A549 (cell line): ENCODE measurements at places on chromosomes 16 and 17.
A peak's percentile ranks its signal among the peaks of the same experiment; 100 is the strongest.

DNA sequence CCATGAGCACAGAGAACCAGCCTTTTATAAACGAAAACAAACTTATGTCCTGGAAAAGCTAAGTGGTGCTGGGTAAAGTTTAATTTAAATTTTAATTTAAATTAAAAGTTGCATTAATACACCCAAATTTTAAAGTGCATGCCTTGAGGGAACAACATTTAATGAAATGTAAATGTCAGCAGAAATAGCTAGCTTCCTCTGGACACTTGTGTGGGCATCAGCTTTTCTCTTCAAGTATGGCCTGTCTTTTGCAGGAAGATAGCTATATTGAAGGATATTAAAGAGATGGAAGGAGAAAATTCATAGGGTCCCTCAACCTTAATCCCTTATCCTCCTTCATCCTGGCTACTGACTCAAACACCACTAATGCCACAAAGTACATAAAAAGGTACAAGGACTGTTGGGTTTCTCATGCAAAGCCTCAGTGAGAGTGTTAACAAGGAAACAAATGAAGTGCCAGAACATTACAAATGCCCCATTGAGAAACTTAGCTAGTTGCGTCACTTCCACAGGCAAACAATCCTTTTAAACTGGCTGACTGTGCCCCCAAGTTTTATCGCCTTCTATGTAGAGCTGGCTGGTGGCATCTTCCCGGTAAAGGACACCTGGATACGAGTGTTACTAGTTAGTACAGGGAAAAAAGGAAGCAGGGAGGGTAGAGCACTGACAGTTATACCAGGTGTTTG is 14.1 kb downstream of the PHF12 start:
- no peak for DNase-seq

DNA sequence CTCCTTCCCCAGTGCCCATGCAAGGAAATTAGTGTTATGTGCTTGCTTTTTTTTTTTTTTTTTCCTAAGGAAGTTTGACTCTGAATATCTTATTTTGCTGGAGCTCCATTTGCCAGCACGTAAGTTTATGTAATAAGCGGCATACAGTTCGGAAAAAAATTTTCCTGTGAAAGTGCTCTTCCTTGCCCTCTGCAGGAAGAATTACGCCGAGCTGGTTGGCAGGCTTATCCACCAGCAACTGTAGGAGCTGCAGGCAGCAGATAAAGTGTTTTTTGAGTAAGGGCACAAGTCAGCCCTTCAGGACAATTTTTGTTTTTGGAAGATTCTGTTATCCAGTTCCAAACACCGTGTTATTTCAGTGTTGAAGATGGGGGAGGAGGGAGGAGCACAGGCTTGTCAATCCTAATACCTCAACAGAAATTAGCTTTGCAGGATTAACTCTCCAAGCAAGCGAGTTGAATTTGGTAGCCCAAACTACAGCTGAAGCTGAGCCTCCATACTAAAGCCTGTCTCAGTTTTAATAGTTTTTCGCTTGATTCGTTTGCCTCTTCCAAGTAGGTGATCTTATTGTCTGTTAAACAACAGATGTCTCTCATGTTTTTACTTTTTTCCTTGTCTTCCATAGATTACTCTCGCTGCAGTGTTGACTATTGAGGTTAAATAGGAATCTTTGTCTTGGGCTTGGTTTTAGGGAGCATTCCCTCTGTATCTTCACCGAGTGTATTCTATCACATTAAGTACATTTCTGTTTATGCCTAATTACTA is 1.1 kb downstream of the SPECC1 start:
- DNase-seq = peak; percentile 90

- no peak for DNase-seq
Measured at GRCh38 chr17:8855477-8856204, 11.8 kb downstream of the PIK3R6 start.

- DNase-seq = no peak
Measured at GRCh38 chr16:12925026-12925800, 23.8 kb downstream of the SHISA9 start.

DNA sequence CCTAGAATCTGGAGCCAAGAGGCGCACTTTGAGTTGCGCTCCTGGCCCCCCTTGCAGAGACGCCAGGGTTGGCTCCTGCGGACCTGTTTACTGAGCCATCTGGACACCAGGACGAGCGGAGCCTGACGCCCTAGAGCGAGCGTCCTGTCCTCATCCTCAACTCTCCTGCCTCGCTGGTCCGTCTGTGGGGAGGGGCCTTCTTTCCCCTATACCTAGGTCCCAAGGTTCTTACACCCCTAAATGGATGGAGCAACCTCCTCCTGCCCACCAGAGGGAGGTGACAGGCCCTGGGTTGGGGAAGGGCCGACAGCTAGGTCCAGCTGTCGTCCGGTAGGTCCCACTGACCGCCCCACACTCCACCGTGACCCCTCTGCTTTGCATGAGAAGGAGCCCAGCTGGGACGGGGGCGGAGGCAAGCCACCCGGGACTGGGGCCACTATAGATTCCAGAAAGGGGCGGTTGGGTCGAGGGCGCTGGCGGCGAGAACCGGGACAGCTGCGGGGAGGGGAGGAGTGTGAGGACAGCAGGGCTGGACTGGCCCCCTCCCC is 3.1 kb upstream of the LHX1 start:
- DNase-seq = peak; percentile 55
